ENCODE measurements at places on chromosomes 6 and 20.
A peak's percentile ranks its signal among the peaks of the same experiment; 100 is the strongest.

DNA sequence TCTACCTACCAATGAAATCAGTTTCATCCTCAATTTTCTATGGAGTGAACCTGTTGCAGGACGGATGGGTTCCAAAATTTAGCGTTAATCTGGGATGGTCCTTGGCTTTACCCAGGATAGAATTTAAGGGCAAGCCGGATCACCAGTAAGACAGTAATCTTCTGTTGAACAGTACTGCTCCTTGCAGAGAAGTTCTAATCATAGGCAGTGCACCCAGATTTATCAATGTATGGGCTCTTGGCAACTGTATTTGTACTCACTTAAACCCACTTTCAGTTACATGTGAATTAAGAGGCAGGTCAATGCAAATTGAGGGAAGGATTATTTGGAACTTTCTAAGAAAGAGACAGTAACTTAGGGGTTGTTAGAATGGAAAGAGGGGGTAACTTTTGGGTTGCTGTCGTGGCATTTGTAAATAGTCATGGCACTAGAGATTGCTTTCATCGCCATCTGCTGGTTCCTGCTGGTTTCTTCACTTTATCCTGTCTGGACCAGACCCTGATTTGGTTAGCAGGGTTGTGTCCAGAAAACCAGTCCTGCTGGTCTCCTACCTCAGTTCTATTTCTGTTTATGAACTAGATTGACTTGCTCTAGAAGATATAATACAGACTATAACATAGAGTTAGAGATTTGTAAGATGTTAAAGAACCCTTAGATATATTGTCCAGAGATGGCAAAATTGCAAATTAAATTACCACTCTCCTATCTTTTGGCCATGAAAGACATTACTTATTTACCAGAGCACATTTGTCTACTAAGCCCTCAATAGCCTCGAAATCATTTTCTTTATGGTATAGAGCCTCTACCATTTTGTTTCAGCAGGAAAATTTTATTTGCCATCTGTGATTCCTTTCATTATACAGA is 646.3 kb downstream of the UTRN start:
- DNase-seq, result peak; percentile 21

GRCh38 chr6:142943711-142944123 is 1.3 kb downstream of the HIVEP2 start:
- DNase-seq, result peak; percentile 69

DNA sequence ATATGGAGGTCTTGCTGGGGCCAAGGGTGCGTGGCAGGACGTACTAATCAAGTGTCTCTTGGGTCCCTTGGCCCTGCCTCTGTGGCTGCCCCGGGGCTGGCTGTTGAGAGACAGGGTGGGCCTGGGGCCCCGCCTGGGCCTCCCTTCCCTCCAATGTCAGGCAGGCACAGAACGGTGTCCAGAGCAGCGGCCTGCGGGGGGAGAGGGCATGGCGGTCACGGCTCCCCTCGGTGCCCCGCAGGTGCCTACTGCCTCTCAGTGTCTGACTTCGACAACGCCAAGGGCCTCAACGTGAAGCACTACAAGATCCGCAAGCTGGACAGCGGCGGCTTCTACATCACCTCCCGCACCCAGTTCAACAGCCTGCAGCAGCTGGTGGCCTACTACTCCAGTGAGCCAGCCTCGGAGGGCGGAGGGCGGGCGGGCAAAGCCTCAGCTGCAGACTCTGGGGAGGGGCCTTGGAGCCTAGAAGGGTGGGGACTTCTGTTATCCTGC is 50.0 kb downstream of the SRC start:
- DNase-seq, result peak; percentile 88

DNA sequence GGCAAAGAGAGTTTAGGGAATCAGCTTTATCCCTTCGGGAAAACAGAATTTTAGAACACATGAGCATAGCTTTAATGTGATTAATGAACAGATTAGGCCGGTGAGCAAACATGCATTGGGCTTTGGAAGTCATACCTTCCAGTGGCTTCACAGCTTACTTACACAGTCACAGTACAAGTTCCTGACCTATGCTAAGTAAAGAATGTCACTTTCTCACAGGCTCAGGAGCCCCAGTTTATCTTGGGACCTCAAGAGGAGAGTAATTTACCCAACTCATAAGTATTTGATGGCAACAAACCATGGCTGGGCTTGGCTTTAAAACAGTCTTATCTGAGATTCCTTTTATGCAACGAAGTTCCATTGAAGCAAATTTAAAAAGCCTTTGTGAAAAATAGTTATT is 195.9 kb downstream of the AKAP7 start:
- DNase-seq, result no peak

GRCh38 chr6:151881231-151881630 is 73.7 kb downstream of the ESR1 start:
- no peak for DNase-seq

GRCh38 chr6:35624341-35625070 is 64.2 kb downstream of the FKBP5 start:
- DNase-seq, result no peak

Data from retina (tissue), 1 donor.